ENCODE measurements at places on chromosomes 6 and 20. TPM values are rescaled to one million over a fixed set of nuclear protein-coding genes. Genes with fewer than 3 reads are reported as not detected.

The PPP1R3G gene
- total RNA-seq = 0.04 TPM

The MEI4 gene
- 1.4 TPM for total RNA-seq

The CLVS2 gene
- not detected for total RNA-seq

The BPIFB4 gene
- not detected for total RNA-seq

The ADTRP gene
- total RNA-seq = 0.09 TPM

The CEBPB gene
- total RNA-seq = 83.4 TPM

The MYCT1 gene
- 2.0 TPM for total RNA-seq

The IL20RA gene
- total RNA-seq = 5.5 TPM

GRCh38 chr6:161100072-161100471, 108.5 kb downstream of the MAP3K4 start:
- no peak for DNase-seq

DNA sequence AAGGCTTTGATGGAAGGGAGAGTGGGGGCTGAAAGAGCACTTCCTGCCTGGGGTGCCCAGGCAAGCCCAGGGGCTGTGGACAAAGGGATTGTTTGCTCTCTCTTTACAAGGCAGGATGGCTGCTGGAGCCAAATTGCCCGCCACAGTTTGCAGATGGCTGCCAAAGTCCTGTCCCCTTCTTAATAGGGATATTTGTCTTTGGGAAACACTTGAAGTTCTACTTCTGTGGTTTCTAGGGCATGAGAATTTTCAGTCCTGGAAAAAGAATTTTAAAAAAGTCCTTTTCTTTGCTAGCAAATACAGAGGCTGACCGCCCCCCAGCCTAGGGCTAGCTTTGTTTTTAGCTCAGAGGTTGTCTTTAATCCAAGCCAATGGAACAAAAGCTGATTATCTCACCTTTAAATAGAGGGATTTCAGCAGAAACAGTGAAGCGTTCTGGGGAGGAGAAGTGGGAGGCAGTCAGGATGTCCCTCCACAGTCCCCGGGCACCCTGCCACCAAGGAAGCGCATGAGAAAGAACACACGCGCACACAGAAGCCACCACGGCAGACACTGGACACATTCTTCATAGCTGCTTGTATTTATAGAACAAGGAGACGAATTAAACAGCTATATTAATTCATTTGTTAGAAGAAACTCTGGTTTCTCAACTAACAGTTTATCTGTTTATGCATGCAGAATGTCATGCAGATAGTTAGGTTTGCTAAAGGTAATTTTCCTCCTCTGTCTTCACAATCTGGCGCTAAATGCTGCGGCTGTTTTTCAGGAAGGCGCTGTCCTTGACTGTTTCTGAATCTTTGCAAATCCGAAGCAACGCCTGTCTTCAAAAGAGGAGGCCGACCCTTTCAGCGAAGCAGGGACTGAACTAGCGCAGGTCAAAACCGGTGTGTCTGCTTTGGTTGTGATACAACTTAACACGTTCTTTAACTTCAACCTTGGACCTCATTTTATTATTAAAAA, 736.9 kb downstream of the QKI start:
- DNase-seq = no peak

DNA sequence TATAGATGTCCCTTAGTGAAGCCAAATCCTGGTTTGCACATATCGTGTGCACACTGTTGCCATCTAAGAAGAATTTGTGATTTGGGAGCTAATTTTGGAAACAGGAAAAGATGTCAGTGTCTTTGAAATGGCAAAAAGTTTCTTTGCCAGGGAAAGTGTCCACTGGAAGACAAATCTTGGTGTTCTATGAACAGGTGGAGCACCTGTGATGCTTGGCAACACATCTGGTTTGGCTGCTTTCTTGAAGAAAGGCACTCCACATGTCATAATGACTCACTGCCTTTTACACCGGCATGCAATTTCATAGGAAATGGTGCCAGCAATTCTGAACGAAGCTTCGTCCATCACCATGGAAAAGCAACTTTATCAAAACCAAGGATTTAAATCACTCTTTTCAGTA, 1040.0 kb upstream of the MAP3K7 start:
- no peak for DNase-seq

DNA sequence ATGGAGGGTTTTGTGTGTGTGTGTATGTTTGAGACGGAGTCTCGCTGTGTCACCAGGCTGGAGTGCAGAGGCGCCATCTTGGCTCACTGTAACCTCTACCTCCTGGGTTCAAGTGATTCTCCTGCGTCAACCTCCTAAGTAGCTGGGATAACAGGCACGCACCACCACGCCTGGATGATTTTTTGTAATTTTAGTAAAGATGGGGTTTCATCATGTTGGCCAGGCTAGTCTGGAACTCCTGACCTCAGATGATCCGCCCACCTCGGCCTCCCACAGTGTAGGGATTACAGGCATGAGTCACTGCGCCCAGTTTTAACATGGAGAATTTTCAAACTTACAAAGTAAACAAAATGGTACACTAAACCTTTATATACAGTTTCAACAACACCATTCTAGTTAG, 22.8 kb downstream of the AMD1 start:
- DNase-seq = no peak

- no peak for DNase-seq
Measured at GRCh38 chr6:56368491-56368890, 121.1 kb upstream of the COL21A1 start.

GRCh38 chr20:43571310-43571709, 12.5 kb downstream of the SGK2 start:
- no peak for DNase-seq

GRCh38 chr6:90028995-90029635, 134.8 kb downstream of the GJA10 start:
- DNase-seq = no peak

GRCh38 chr6:112202639-112203341, 51.6 kb downstream of the LAMA4 start:
- no peak for DNase-seq

DNA sequence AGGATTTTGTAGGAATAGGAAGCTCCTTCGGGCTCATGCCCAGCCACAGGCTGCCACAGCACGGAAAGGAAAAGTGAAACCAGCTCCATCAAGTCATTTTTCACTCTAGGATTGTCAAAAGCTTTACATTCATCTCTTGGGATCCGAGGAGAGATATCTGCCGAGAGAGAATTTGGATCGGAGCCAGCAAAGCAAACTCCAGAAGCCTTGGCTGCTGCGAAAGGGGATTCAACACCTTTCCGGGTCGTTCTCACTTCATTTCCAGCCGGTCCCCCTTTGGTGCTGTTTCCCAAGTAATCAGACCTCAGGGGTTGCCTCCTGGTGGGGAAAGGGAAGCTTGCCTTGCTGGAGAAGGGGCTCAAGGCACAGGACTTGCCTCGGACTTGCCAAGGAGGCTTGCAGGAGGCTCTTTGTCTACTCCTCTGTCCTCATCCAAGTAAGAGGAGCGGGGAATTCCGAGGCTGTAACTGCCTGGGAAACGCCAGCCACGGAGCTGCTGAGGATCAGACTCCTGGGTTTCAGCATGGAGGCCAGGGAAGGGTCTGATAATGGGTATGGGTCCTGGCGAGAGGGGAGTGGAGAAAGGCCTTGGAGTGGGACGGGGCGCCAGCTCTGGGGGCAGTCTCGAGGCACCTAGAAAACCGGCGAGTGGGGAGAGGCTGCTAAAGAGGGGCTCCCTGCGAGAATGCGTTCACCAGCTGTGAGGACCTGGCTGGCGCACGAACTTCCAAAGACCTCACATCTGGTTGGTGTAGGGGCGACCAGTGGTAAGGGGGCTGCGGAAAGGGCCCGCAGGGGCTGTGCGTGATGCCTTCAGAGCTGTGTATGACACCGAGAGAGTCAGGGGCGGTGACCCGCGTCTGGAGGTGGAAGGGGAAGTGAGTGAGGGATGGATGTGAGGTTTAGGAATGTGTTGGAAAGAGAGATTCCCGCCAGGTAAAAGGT, 702 bp downstream of the ETV7 start:
- DNase-seq = peak; percentile 29

GRCh38 chr6:159169557-159170332, 545 bp downstream of the FNDC1 start:
- DNase-seq = no peak

DNA sequence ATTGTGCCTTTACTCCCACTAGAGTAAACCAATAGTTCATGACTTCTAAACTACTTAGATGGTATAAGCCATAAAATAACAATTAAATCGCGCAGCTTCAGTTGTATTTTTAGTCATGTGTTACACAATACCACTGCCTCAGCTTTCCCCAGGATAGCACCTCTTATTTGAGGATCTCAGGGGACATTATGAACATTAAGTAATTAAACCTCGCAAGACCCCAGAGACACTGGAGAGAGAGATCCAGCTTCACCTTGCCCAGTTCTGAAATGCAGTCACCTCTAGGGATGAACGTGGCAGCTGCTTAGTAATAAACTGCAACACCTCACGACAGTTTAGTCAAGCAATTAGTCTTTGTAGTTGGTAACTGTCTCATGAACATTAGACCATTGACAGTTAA, 87.1 kb downstream of the CFAP61 start:
- DNase-seq = no peak

DNA sequence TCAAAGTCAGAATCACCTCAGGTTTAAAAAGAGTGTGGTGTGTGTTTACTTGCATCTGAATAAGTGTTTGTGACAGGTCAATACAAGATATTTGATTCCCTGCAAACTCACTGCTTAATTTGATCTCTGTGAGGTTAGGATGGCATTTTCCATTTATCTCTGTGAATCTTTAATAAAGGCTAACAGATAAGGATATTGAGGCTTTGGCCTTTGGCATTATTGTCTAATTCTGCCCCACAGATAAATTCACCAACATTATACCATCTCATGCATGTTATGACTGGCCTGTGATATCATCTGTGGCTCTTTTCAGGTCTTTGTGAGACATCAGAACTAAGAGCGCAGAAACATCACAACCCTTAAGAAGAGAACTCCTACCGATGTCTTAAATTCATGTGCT, 84.7 kb downstream of the TRMT6 start:
- DNase-seq = no peak

DNA sequence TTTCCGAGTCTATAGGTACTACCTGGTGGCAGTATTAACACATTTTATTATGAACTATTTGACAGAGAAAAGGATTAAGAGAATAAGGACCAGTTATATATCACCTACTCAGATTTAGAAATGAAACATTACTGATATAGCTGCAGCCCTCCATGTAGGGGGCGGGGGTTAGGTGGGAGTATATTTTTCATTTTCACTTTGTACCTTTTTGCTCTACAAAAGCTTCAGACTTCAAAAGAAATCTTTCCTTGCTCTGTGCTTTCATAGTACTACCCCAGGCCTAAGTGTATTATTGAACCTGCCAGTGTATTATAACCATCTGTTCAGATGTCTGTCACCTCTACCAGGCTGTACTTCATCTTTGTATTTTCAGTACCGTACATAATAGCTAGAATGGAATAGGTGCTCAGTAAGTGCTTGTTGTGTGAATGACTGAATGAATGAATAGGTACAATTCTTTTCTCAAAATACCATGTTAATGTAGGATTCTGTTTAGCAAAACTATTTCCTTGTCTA, 43.0 kb downstream of the CDKAL1 start:
- no peak for DNase-seq

DNA sequence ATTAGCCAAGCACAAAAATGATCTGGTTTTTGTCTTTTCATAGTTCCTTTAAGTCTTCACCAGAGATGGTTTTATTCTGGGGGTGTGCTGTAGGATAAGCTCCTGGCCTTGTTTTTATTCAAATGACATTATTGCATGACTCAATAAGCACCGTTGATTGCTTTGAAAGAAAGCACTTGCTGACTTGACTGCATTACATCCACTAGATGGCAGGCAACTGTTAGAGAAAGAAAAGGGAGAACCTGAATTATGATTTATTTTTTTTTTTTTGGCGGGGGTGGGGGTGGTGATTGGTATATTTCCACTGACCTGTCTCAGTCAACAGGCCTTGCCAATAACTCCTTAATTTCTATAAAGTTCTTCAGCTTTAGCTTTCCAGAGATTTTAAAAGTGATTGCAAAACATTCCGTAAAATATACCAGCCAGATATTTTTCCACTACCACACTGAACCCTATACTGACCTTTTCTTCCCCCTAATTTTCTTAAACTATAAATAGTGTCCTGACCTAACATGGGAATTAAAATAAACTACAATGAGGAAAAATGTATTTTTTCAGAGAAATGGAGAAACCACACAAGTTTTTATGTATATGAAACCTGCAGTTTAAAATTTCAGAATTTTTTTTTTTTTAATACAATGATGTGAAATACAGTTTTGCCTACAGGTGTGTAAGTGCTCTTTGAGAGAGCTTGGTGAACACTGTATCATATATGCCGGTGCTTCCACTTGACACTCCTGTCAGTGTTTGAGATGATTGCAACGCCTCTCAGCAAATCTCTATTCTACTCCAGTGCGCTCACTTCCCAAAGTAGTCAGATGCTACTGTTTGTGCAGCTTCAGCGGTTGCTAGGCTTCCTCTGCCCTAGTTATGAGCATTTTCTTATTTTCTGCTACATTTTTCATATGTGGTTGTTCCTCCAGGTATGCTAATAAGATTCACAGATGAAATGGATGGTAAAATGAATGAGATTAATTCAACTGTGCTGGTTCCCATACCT, 274.3 kb downstream of the CD109 start:
- DNase-seq = no peak

DNA sequence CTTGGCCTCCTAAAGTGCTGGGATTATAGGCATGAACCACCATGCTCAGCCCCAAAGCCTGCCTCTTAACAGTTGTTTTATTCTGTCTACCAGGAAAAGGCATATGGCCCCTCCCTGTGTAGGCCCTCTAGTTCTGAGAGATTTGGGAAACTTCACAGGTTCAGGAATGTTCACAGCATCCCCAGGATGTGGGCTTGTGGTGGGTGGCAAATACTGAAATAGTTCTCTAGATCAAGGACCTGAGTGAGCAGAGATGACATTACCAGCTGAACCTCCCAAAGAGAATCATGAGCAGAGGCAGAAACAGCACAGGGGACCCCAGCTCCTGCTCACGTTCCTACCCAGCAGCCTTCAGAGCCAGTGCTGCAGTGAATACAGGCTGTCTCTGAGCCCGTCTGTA, 99.6 kb downstream of the SSR1 start:
- DNase-seq = no peak

GRCh38 chr6:118317581-118318563, 230.2 kb upstream of the PLN start:
- no peak for DNase-seq

GRCh38 chr20:2280082-2280481, 15.7 kb upstream of the TGM3 start:
- DNase-seq = no peak

DNA sequence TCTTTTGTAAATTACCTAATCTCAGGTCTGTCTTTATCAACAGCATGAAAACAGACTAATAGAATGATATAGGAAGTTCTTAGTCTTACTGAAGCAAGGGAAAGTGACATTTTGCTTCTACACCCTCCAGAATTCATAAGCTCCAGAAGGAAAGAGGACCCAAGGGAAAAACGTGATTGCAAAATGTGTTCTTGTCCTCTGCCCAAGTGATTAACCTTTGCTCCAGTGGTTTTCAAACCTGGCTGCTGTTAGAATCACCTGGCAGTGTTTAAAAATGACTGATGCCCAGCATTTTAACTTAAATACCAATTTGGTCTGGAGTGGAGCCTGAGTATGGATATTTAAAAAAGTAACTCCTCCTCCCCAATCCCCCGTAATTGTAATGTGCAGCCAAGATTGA, 191.4 kb downstream of the SLC16A10 start:
- DNase-seq = no peak

GRCh38 chr6:16001158-16001557, 127.7 kb upstream of the MYLIP start:
- no peak for DNase-seq
